D721Med (cell line): ENCODE measurements at places on chromosomes 3 and 15.

DNA sequence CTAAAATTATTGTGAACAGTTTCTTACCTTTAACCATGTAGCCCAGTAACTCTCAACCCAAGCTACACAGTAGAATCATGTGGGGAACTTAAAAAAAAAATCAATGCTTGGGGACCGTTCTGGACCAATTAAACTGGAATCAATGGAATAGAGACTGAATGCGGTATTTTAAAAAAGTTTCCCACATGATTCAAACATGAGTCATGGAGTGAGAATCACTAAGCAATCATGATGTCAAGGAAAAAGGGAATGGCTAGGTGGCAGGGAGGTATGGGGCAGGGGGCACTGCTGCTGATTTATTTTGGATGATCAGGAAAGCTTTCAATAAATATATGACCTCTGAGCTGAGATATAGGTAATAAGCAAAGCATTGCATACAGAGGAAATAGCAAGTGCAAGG, 250.5 kb upstream of the RORA start:
- DNase-seq, result no peak

- DNase-seq, result no peak
Observed at GRCh38 chr3:169227911-169228310, 435.6 kb downstream of the MECOM start.

GRCh38 chr15:100717596-100717995, 115.2 kb downstream of the ASB7 start:
- DNase-seq, result no peak

GRCh38 chr3:123734527-123734902, 149.6 kb downstream of the MYLK start:
- DNase-seq, result no peak

DNA sequence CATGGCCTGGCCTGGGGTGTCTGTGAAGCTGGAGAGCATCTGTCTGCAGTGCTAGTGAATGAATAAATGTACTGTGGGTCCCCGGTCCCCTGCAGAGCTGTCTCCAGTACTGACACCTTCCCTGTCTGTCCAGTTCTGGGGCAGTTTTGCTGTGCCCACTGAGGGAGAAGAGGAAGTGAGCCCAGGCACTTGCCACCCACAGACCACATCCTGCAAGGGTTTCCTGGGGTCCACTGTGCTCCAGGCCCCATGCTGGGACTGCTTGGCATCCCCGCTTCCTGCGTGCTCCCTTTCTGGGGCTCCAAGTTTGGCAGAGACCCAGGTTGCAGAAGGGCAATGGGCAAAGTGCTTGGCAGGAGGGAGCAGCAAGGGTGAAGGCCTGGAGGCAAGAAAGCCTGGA, 4.9 kb upstream of the SLC6A6 start:
- DNase-seq, result no peak
